Aorta (tissue), 5 donors: ENCODE measurements at places on chromosomes 5 and 9.

DNA sequence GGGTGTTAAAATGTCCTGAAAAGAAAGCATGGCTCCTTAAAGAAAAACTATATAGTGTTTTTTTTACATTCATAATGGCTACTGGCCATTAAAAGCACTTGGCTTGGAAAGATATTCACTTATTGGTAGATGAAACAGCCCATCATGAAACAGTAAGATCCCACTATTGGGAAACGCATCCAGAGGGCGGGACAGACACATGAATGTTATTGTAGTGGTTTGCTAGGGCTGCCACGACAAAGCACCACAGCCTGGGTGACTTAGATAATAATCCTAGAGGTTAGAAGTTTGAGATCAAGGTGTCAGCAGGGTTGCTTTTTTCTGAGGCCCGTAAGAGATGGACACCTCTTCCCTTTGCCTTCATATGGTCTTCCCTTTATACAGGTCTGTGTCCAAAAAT, 139.4 kb upstream of the ANKH start:
- no peak for DNase-seq

DNA sequence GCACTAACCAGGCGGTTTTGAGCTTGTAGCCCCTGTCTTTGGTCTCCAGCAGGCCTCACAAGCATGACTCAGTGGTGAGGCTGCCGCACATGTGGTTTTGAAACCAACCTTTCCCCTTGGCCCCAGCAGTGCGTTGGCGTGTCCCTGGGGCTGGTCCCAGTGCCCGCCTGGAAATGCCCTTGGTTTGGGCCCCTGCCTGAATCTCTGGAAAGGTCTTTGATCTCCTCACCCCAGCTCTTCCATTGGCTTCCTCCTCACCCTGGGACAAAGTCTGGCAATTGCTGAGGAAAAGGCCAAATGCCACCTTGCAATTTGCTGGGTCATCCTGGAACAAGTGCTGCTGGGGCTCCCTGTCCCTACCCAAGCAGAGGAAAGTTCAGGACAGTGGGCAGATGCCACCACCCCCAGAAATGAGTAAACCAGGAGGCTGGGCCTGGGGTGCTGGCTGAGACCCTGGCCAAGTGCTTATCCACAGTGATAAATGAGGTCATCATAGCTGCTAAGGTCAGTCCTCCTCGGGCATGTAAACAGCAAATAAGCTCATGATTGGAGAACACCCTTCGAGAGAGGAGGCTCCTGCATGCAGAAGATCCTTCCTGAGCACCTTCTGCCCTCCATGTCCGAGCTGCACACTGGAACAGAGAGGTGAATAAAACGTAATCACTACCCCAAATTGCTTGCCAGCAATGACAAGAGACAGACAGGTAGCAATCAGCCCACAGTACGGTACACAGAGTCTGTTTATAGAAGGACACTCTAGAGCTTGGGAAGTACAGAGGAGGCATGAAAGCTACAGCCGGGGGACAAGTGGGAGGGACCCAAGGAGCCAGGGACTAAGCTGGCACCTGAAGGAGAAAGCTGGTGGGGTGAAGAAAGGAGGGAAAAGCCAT, 98.9 kb upstream of the CPEB4 start:
- DNase-seq, result no peak

GRCh38 chr5:130116462-130116861, 212.2 kb downstream of the CHSY3 start:
- no peak for DNase-seq

DNA sequence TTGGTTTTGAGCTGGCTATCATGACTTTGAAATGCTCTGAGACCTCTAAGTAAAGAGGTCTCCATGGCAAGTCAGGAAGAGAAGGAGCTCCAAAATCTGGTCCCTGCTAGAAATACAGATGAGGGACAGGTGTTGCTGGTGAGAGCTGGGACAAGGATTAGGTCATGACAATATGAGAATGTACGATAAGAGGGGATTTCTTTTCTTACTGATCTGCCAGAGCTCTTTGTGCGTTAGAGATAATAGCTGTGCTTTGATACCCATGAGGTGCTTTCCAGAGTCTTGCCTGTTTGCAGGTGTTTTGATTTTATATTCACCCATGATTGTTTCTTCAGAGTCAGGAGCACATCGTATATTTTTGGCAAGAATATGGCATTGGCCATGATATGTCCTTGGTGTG, 56.5 kb downstream of the ANKRD33B start:
- DNase-seq, result no peak

DNA sequence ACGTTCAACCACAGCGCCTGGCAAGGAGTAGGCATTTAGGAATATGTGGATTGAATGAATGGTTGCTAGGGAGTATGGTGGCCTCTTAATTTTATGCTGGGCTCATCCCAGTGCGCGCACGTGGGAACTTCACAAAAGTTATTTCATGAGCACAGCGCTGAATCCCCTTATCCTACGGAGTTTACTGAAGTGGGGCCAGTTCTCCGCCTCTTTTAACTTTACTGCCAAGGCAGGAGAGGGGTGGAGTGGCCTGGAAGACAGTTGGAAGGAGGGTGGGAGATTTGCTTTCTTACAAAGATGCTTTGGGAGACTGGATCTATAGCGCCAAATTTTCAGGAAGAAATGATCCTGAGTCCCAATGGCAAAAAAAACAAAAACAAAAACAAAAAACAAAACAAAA, 326.5 kb downstream of the SH3GL2 start:
- DNase-seq, result no peak

- DNase-seq, result no peak
Observed at GRCh38 chr5:112690605-112691338, 46.9 kb upstream of the APC start.

DNA sequence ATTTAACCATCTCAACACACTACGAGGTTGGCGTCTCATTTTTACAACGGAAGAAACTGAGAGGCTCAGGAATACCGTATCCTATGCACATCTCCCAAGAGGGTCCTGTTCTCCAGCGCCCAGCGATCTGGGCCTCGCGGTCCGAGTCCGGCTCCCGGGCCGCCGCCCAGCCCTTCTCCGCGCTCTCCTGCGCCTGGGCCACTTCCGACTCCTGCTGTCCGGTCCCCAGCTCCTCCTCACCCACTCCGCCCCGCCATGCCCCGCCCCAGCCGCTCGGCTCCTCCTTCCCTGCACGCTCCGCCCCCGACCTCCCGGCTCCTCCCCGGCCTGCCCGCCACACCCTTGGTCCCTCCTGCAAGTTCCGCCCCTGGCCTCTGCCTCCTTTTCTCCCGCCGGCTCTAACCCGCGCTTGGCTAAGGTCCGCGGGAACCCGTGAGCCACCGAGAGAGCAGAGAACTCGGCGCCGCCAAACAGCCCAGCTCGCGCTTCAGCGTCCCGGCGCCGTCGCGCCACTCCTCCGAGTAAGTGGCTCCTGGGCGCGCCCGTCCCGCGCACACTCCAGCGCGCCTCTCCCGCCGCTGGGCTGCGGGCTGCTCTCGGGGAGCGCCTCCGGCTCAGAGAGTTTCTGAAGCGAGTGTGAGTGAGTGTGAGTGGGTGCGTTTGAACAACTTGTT, 87.3 kb upstream of the TNFAIP8 start:
- DNase-seq, result peak; percentile 99

DNA sequence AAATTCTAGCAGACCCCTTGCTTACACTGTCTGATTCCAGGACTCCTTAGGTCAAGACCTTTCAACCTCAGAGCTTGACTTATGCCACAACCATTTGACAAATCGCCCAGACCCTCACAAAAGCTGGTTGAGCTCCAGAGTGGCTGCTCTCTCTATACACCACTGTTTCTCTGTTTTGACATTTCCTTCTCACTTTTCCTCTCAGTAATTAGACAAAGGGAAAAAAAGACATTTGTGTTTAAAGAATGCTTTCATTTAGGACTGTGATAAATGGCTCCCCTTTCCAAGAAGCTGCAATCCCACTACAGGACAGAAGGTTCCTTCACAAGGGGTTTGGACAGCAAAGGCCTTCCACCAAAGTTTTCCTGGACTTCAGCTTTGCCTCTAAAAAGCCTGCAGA, 601.3 kb downstream of the NR2F1-AS1 start:
- DNase-seq, result no peak

DNA sequence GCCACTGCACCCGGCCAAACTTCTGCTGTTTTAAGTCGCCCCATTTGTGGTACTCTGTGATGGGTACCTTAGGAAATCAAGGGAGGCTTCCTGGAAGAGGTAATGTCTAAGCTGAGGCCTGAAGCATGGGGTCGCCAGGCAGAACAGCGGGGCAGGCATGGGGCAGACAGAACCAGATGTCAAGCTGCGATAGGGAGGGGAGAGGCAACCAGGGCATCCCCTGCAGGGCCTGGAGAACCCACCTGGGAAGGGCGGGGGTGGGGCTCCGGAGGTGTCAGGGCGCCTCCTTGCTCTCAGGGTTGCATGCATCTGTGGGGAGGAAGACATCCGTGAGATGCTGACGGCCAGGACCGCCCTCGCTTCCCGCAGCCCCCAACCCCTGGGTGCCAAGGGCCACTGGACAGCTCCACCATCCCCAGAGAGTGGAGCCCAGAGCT, 2.8 kb downstream of the LCN15 start:
- DNase-seq, result peak; percentile 34

- no peak for DNase-seq
Observed at GRCh38 chr5:50697739-50698138, 31.3 kb downstream of the PARP8 start.

DNA sequence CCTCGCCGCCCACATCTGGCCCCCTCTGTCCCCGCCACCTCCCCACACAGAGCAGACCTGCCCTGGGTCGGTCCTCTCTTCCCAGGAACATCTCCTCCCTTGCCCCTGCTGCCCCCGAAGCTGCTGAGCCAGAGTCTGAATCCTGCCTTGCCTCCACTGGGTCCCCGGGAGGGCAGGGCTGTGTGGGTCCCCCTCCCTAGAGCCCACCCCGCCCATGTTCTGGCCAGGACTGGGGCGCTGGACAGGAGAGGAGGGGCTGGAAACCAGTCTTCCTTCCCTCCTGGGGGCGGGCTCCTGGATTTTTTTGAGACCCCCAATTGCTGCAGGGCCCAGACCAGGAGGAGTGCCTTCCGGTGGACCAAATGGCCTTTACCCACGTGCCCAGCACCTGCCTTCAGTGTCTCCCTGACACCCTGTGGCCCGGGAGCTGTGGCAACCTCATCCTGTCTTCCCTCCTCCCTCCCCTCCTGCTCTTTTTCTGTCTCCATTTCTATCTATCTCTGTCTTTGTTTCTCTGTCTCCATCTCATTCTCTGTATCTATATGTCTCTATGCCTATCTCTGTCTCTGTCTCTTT, 12.1 kb downstream of the MRPL36 start:
- peak; percentile 53 for DNase-seq

- no peak for DNase-seq
Observed at GRCh38 chr9:109182940-109183798, 16.1 kb upstream of the FRRS1L start.

- DNase-seq, result no peak
Observed at GRCh38 chr9:21070171-21070571, 7.6 kb downstream of the IFNB1 start.

DNA sequence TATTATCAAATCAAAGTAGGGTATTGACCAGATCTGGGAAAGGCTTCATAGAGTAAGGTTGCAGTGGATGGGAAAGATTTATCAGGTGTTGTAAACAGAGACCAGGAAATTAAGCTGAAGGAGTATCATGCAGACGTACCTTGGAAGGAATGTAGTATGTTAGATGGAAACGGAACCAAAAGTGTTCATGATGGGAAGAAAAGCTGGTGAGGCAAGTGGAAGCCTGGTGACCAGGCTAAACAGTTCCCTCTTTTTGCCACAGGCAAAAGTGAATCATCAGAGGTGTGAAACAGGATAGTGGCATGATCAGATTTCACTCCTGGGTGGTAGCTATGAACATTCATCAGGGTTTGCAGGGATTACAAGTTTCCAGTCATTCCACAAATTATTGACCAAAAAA, 780.1 kb upstream of the DMAC1 start:
- no peak for DNase-seq

DNA sequence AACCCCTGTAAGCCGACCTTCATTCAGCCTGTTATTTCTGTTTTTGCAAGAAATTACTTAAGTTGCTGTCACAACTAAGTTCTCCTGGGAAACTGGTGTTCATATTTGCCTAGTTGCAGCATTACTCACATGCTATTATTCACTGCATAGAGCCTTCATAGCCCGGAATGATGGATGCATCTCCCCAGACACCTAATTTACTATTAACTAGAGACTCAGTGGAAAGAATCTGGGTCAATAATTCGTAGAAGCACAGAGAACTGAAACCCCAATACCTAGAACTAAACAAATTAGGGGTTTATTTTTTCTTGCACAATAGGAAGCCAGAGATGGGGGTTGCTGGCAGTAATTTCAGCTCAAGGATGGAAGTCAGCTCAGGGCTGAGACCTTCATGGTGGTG, 45.7 kb upstream of the FAM170A start:
- DNase-seq, result no peak

DNA sequence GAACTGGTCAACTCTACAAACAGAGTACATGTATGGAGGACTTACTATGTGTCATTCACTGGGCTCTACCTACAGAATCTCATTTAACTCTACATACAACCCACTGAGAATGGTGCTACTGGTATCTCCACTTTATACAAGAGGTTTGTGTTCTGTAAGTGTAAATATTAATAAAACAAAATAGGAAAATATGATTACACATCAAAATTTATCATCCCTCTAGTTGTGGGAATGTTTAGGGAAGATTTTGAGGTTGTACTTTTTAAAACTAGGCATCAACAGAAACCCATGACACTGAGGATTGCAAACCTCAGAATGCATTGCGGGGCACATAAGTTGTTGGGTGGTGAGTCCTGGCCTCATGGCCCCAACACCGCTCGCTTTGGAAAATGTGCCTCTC, 11.7 kb downstream of the SH3RF2 start:
- DNase-seq, result no peak

DNA sequence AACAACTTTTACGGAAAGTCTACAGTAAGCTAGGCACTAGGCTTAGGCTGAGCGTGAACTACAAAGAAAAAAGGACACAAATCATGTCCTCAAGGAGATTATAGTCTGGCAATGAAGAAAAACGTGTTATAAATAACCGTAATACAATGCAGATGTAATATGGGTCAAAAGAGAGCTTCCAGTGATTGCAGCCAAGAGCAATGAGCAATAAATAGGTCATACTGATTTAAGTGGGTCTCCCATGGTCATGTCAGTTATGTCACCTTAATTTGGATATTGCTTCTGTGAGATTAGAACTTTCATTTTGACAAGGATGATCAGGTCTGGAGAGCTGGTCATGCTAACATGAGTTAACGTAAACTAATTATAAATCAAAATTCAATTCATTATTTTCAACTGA, 158.6 kb upstream of the GNA14 start:
- DNase-seq, result no peak

- no peak for DNase-seq
Observed at GRCh38 chr5:26482076-26482809, 556.1 kb downstream of the CDH9 start.

- DNase-seq, result no peak
Observed at GRCh38 chr9:13646500-13647021, 367.1 kb upstream of the MPDZ start.

DNA sequence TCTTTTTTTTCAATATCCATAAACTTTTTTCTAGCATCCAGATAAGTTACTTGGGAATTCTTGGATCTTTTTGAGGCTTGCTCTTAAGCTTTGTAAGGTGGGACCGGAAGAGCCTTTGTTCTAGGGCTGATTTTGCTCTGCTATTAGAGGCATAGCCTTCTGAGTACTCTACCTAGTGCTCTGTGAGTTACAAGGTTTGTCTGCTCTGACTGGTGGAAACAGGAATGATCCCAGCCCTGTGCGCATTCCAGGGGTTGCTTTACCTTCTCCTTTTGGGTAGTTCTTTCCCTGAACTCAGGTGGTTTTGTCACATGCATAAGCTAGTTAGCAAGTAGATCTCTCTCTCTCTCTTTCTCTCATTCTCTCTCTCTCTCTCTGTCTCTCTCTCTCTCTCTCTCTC, 180.8 kb upstream of the PCSK5 start:
- DNase-seq, result no peak
